ENCODE measurements at places on chromosomes 6 and 20.

DNA sequence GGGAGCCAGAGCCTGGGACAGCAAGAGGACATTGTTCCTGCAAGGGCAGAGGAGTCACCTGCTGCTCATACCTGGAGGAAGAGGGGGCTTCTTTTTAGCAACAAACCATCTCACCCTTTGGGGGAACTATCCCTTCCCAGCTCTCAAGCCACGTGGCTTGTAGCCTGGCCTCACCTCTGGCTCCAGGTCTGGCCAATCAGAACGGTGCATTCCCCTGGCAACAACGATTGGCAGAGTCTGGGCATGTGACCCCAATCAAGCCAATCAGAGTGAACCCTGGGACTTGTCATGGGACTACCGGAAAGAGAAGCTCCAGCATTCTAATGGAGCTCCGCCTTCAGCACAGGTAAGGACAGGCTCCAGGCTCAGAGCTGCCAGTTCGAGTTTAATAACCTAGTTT is 33.6 kb downstream of the KCNB1 start:
- no peak for DNase-seq

DNA sequence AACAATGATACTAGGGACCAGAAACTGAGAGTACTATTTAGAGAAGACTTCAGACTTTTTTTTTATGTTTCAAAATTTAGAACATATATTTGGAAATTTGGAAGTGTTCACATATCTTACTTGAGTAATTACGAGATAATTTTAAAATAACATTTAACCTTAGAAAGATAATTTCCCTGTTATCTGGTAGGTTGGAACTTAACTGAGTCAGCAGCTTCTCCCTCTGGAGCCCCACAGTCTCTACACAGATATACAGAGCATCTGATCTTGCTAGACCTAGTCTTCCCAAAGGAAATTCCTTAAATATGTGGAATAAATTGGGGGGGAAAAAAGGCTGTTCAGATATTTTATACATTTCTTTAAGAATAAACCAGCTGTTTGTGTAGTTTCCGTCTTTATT is 48.6 kb downstream of the TSPYL4 start:
- no peak for DNase-seq

GRCh38 chr6:46191961-46192360 is 21.2 kb upstream of the ENPP5 start:
- no peak for DNase-seq

DNA sequence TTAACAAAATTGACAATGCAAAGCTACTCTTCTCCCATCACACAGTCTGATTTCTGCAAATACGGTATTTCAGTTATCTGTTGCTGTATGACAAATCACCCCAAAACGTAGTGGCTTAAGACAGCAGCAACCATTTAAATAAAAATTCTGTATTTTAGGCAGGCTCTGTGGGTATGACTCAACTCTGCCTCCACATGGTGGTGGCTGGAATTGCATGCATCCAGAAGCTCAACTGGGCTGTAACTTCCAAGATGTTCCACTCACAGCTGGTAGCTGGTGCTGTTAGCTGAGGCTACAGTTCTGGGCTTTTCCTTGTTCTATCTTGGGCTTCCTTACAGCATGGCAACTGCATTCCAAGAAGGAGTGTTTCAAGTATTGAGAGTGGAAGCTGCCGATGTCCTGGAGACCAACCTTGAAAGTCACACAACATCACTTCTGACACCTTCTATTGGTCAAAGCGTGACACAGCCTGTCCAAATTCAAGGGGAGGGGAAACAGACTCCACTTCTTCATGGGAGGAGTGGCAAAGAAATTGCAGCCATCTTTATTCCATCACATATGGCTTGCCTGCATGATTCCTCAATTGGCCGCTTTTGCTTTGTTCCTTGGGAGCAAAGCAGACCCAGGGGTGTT is 39.7 kb upstream of the TULP1 start:
- peak; percentile 33 for DNase-seq

- DNase-seq, result no peak
These were observed 5.6 kb downstream of the FILIP1 start for GRCh38 chr6:75488033-75488432.

- DNase-seq, result no peak
These were observed 1.9 kb upstream of the ULBP1 start for GRCh38 chr6:149961728-149962425.

- no peak for DNase-seq
These were observed 51.8 kb upstream of the MYB start for GRCh38 chr6:135129136-135129856.

DNA sequence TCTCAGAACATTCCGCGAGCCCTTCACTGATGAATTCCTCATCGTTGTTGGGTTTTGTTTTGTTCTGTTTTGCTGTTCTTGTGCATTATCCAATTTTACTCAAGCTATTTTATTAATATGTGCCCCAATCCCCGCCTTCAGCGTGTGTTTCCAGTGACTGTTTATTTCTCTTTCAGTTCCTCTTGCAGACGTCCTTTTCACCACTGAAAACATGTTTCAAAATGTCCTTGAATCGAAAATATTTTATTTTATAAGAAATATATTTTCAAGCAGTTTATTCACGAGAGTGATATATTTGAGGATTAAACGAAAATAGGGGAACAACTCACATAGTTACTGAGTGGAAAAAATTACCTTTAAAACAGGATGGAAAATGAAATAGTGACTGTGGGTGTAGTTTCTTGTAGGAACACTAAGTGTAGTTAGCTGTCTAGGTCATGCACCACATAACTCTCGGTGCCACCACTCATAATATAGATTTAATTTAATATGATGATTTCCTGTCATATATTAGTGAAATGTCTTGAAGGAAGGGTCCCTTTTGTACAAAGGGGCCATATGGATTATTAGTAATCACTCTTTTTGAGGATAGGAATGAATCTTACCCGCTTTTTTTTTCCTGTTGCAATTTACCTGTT is 45.3 kb upstream of the HDDC2 start:
- no peak for DNase-seq

DNA sequence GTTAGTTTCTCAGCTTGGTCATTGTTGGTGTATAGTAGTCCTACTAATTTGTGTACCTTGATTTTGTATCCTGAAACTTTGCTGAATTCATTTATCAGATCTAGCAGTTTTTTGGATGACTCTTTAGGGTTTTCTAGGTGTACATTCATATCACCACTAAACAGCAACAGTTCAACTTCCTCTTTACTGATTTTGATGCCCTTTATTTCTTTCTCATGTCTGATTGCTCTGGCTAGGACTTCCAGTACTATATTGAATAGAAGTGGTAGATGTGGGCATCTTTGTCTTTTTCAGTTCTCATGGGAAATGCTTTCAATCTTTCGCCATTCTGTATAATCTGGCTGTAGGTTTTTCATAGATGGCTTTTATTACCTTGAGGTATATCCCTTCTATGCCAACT is 61.3 kb upstream of the HEY2 start:
- DNase-seq, result no peak

- no peak for DNase-seq
These were observed 559.4 kb upstream of the MANEA start for GRCh38 chr6:95017922-95018321.

DNA sequence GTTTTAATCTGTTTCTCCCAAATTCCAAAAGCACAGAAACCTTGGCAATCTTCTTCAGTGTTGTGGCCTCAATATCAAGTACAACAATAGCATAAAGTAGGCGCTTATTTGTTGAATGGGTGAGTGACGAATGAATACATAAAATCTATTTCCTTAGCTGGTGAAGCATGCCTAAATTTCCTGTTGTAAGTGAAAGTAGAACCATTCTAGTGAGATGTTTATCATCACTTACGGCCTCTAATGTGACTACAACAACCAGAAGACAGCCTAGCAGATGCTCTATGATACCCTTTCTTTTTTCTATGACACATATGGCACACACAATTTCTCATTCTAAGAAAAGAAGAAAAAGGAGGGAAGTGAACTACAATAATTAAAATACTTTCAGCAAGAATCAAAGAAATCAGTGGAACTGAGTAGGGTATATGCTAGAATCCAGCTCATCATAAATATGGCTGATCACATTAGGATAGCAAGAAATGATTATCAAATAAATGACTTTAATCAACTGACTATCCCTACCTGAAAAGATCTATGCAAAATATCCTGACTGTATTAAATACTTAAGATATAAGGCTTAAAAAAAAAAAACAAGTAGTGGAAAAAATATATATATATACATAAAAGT is 67.4 kb downstream of the BTBD9 start:
- no peak for DNase-seq

DNA sequence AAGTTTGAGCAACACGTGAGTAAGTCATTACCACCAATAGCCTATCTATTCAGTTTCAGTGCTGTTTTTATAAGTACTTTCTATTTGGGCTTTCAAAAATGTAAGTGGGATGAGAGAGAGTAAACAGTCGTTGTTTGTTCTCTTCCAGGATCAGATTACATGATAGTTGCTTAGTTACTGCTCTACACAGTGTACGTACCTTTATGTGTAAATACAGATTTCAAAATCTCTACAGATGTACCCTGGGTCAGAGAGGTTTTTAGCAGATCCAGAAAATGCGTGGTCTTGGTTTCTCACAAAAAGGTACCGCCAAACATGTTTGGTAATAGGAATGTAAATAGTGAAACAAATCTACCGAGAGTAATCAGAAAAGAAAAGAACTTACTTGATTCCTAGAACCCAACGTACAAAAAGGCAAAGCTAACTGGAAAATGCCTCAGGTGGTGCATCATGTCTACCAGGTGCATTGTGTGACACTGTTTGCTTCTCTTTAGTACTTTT is 421.1 kb downstream of the BCKDHB start:
- DNase-seq, result no peak

- no peak for DNase-seq
These were observed 46.7 kb upstream of the ISM1 start for GRCh38 chr20:13174402-13174801.

DNA sequence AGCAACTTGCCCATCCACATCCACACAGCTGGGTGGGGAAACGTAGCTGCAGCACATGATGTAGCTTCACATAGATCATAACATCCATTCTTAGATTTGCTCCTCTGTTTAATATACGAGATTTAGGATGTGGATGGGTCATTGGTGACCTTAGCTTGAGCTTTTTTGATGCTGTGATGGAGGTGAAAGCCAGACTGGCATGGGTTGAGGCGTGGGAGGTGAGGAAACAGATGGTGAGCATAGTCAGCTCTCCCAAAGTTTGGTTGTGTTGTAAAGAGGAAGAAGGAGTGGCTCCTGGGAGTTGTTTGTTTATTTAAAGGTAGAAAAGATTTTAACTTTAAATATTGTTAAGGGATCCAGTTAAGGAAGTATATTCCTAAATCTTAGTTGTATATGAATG is 5.3 kb downstream of the ARFGEF2 start:
- no peak for DNase-seq

DNA sequence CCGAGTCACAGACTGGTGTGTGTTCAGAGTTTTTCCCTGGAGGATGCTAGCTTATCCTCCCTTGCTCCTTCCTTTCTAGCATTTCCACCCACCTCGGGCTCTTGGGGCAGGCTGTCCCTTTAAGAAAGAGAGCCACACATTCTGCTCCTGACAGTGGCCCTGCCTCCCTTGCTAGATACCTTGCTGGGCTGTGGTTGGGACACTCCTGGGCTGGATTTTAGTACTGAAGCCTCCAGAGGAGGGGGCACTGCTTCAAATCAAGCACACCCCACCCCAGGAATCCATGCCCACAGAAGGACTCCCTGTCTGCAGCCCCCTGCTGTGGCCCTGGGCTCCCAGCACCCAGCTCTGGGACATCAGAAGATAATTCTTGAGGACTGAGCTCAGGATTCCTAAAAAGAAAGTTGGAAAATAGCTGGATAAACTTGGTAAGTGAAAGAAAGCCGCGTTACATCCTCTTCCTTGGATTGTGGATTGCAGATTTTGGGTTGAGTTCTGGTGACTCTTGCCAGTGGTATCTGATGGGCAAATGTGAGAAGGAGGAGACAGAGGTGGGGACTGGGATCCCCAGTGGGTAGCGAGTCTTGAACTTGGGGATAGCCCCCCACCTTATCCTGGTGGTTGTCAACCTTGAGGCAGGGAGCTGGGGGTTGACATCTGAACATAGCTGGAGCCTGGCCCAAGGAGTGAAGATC is 29.0 kb downstream of the DAAM2 start:
- DNase-seq, result no peak

DNA sequence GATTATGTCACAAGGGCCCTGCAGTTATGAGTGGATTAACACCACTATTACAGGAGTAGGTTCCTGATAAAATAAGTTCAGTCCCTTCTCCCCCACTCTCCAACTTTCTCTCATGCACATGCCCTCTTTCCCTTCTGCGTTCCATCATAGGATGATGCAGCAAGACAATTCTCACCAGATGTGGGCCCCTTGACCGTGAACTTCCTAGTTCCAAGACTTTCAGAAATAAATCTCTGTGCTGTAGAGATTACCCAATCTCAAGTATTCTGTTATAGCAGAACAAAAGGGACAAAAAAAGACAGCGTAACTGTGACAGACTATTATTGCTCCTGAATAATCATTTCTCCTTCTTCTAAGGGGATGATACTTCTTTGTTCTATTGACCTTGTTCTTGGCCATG is 33.8 kb upstream of the TMEM244 start:
- no peak for DNase-seq

DNA sequence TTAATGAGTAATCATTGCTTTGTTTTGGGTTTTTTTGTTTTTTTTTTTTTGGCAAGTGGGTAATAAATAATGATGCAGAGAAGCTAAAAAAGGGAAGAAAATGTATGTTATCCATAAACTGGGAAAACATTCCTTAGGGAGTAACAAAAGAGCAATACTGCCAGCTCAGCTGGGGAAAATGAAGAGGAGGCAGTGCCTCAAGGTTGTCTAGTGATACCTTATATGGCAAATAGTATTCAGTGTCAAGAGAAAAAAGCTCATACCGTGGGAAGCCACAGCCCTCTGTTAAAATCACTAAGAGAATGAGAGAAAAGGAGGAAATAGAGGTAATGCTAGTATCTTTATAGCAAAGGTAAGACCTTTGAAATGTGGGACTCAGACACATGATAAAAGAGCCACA is 47.1 kb upstream of the SMLR1 start:
- no peak for DNase-seq

- no peak for DNase-seq
These were observed 52.7 kb downstream of the GNAS start for GRCh38 chr20:58905236-58905635.

- no peak for DNase-seq
These were observed 949 bp downstream of the TXLNB start for GRCh38 chr6:139290787-139291311.

GRCh38 chr20:14384416-14385175 is 47.2 kb upstream of the FLRT3 start:
- no peak for DNase-seq

DNA sequence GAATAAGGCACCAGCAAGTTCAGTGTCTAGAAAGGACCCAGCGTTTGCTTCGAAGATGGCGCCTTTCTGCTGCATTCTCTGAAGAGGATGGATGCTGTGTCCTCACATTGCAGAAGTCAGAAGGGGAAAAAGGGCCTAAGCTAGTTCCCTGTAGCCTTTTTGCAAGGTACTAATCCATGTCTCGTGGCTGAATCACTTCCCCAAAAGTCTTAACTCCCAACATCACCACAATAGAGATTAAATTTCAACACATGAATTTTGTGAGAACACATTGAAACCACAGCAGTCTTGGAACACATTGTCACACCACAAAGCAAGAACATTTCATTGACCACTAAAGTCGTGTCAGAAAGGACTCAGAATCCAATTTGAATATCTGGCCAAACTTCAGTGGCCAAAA is 42.1 kb downstream of the KLHL31 start:
- no peak for DNase-seq

All from stimulated activated CD8-positive, alpha-beta memory T cell treated with anti-CD3 and anti-CD28 coated beads, Interleukin-2, amount 100 ng/mL, for 48 hours (primary cell).